Cortex of kidney (tissue), 1 donor: ENCODE measurements at places on chromosomes 7 and 10.

- no peak for DNase-seq
These were observed 2.0 kb upstream of the PITX3 start for GRCh38 chr10:102243309-102243708.

DNA sequence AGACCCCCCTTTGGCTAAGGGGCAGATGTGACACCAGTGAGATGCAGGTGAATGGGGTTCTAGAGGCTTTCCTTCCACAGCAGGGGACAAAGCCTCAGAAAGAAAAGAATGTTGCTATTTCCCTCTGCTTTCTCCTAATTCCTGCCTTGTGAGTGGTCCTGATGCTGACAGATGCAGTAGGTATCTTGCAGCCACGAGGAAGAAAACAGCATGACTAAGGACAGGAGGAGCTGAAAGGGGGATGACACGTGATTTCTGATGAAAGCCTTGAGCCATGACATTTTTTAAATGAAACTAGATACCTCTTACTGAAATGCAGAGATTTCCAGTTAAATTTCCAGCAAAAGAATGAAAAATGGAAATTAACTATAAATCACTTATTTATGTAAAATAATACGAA lies 92.4 kb downstream of the C1GALT1 start:
- DNase-seq, result no peak

GRCh38 chr7:28973591-28973990 lies 15.5 kb upstream of the TRIL start:
- no peak for DNase-seq

- no peak for DNase-seq
These were observed 65.2 kb downstream of the ELFN1 start for GRCh38 chr7:1735262-1735661.

DNA sequence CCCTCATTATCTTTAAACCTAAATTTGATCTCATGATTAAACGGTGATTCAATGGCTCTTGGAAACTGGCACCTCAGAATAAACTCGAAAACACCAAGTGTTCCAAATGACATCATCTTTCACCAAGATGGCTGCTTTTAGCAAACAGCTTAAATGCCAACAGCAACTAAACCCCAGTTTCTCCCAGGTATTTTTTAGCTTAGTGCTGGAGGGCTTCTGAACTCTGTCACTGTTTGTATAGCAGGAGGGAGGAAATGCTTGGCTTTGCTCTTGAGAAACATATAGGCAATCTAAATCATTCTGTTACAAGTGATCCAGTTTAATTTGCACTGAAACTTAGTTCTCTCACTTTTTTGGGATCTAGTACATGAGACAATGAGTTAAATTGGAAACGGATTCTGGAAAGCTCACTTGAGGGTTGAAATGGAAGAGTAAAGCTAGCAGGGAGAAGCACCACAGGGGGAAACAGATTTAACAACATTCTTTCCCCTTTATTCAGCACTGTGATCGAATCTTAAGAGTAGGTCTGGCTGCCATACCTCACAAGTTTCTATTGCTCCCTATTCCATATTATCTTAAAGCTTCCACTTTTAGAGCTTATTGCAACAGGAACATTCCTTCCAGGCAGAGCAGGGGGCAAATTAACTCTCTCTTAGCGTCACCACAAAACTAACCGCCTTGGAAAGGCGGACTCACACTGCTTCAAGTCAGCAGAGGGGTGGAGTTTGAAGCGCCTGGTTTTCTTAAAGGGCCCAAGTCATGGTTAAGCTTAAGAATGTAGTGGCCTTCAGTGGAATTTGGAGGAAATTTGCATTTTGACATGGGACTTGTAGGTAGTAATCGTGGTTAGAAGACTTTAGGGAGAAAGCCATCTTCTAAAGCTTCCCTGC lies 1.8 kb upstream of the CCDC6 start:
- DNase-seq, result no peak

GRCh38 chr7:30800785-30801252 lies 29.6 kb downstream of the MINDY4 start:
- DNase-seq, result no peak

GRCh38 chr10:37754538-37755323 lies 102.7 kb downstream of the ZNF248 start:
- no peak for DNase-seq
